ENCODE measurements at places on chromosomes 5 and 9.

DNA sequence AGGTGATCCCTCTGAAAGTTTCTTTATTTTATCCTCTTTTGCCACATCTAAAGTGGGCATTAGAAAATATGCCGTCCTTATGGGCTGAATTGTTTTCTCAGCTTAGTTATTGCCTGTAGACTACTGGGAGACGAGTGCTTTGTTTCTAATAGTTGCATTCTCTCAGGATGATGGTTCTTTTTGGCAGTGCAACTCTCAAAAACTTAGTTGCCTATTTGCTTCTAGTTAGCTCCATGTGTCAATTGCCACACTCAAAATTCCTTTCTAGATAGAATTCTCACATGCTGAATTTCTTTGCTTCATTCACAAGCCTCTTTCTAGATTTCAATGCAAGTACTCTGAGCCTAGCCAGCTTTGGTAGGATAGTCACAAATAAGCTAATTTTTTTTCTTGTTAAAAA, 155.5 kb downstream of the FGF10 start:
- DNase-seq = peak; percentile 26

DNA sequence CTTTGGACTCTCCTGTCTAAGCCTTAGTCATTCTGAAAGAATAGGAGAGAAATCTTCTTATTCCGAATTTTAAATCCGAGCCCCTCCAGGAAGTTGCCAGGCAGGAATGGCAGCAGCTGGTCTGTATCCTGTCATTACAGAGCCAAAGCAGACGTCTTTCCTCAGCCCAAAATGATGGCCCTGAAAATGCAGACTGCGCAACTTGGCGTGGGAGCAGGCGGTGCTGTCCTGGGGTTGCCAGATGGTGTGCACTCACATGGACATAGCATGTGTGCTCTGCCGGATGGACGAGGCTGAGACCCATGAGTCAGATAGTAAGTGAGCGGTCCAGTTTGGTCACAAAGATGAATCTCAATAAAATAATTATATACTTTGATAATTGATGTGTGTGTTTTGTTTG, 410.4 kb downstream of the KCTD16 start:
- no peak for DNase-seq

DNA sequence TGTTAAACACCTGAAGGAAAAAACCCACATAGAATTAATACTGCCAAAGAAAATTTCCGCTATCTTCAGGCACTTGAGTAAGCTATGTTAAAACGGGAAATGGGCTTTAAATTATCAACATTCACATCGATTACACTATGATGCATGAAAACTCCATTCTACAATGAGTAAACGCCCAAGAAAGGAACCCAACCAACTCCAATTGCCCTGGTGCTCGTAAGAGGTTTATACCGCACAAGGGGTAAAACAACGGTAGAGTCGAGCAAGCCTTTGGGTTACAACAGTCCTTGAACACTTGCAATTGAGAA, 1.0 kb downstream of the AGTPBP1 start:
- no peak for DNase-seq

GRCh38 chr5:88399561-88399960, 130.9 kb upstream of the TMEM161B start:
- no peak for DNase-seq

GRCh38 chr9:107119735-107120134, 163.3 kb upstream of the RAD23B start:
- no peak for DNase-seq

- peak; percentile 32 for DNase-seq
Measured at GRCh38 chr5:124748687-124749594, 2.5 kb upstream of the ZNF608 start.

- no peak for DNase-seq
Measured at GRCh38 chr5:32933692-32934091, 222.6 kb downstream of the NPR3 start.

DNA sequence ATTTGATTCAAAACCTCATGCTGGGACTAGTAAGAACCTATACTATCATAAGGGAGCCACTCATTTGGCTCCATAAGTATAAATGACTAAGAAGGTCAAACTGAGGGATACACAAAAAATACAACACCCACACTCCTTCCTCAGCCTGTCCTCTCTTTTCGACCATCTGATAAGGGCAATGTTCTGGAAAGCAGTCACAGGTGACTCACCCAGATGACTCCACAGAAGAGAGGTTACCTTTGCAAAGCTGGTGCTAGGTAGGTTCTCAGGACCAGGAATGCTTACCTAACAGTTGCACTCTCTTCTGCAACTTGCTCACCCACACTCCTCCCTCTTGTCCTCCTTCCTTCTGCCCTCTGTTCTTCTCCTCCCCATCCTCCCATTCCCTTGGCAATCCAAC, 32.9 kb downstream of the LHFPL2 start:
- no peak for DNase-seq

DNA sequence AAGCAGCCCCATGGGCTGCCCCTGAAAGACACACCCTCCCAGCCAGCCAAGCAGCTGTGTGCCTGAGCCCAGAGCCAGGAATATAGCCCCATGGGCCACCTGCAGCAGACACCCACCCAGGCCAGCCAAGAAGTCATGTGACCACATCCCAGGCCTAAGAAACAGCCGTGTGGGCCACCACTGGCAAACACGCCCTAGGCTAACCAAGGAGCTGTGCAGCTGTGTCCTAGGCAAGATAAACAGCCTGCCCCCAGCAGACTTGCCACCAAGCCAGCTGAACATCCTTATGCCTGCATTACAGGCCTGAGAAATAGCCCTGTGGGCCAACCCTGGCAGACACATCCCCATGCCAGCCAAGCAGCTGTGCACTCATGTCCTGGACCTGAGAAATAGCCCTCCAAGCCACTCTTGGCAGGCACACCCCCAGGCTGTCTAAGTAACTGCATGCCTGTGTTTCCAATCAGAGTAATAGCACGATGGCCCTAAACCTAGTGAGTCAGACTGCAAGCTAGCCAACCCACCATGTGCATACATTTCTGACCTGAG, 143.0 kb downstream of the ADAMTS6 start:
- no peak for DNase-seq

DNA sequence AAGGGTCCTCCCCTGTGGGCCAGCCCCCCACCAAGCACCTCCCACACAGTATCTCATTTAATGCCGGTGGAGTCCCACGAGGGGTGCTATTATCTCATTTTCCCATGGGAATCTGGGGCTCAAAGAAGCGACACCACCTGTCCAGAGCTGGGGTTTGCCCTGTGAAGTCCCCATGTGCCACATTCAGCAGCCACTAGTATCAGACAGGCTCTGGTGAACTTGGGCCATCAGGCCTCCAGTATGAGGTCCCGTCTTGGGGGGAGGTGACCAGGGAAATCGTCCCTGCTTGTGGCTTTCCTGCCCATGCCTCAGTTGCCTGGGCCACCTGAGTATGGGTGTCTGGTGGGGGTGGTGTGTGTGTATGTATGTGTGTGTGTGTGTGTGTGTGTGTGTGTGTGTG, 222.7 kb downstream of the PBX3 start:
- no peak for DNase-seq

- DNase-seq = no peak
Measured at GRCh38 chr5:174990909-174991308, 266.5 kb downstream of the MSX2 start.

GRCh38 chr9:89600831-89601230, 4.0 kb upstream of the GADD45G start:
- no peak for DNase-seq
